ENCODE measurements at places on chromosomes 1 and 21.

DNA sequence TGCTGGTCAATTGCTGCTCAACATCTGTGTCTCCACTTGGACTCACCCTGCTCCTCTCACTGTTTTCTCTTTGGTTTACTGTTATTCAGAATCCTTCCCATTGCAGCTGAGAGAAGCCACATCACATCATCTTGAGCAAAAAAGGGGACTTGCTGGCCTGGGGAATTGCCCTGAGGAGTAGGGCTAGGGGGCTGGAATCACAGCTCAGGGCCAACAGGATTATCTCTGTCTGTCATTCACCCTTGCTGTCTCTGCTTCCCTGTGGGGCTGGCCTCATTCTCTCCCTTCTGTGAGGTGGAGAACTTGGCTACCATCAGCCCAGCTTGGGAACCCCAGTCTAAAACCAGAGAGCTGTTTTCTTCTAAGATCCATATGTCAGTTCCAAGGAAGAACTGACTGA lies 140.7 kb upstream of the WNT4 start:
- DNase-seq = no peak

DNA sequence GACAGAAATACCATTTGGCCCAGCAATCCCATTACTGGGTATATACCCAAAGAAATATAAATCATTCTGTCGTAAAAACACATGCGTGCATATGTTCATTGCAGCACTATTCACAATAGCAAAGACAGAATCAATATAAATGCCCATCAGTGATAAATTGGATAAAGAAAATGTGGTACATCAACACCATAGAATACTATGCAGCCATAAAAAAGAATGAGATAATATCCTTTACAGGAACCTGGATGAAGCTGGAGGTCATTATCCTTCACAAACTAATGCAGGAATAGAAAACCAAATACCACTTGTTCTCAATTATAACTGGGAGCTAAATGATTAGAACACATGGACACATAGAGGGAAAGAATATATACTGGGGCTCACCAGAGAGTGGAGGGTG lies 109.6 kb upstream of the SLC35F3 start:
- DNase-seq = no peak

DNA sequence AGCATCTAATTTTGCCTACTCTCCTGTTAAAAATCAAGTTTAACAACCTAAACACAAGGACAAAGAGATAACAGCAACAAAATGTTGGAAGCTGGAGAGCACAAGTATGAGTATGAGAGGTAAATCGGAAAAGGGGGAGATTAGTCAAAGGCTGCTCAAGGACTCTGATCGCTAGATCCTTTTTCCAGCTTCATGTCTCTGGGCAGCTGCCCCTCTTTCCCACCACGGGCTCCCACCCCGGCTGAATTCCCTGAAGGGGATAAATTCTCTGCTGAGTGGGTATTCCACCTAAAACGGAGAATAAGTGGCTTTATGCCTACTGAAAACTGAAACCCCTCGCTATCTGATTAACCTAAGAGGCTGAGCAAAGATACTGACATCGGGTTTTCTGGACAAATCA lies 696 bp upstream of the CTBS start:
- no peak for DNase-seq

DNA sequence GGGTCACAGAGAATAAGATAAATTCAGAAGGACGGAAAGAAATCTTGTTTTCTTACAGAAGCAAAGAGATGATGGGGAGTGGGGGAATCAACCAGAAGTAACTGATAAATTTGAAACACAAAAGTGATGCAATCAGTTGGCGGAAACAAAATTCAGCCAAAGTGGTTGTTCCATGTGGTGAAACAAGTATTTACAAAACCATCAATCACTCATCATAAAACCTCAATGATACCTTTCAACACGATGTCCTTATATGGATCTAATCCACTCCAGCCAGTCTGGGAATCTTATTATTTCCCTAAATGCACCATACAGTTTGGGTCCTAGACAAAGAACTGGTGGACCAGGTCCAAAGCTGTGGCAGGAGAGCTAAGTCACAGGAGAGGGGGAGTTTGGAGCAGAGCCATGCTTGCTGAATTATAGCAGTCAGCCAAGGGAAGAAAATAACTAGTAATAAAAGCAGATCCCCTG lies 303.8 kb upstream of the LRRC7 start:
- no peak for DNase-seq

DNA sequence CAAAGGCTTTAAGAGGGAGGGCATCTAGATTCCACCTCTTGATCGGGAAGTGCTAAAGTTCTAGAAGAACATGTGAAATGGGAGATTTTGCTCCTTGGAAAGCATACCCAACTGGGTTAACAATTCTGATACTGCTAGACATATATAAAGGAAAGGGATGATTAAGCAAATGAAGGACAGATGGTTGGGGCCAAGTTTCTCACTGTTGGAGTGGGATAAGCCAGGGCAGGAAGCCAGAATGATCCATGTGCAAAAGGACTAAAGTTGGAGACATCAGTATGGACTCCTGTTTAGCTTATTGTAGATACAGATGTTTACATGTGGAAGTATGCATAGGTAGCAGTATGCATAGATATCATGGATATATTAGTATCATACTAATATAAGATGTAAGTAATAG lies 16.8 kb downstream of the PLA2G5 start:
- DNase-seq = no peak

DNA sequence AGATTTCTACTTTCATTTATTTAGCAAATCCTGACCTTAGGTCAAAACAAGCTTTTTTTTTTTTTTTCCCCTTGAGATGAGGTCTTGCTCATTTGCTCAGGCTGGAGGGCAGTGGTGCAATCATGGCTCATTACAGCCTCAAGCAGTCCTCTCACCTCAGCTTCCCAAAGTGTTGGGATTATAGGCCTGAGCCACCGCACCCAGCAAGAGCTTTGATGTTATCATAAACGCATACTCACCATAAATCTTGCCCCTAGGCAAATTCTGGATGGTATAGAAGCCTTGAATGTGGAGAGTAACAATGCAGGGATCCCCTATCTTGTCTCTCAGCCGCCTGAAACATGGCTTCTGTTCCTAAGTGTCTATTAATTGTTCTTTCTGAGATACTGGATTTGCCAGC lies 24.8 kb upstream of the CLDN8 start:
- DNase-seq = no peak

GRCh38 chr1:228348708-228349467 lies 57.7 kb downstream of the TRIM11 start:
- DNase-seq = no peak

- DNase-seq = no peak
Measured at GRCh38 chr1:1353389-1354151, 4.4 kb upstream of the DVL1 start.

GRCh38 chr21:42650441-42651421 lies 2.7 kb upstream of the PDE9A start:
- no peak for DNase-seq

DNA sequence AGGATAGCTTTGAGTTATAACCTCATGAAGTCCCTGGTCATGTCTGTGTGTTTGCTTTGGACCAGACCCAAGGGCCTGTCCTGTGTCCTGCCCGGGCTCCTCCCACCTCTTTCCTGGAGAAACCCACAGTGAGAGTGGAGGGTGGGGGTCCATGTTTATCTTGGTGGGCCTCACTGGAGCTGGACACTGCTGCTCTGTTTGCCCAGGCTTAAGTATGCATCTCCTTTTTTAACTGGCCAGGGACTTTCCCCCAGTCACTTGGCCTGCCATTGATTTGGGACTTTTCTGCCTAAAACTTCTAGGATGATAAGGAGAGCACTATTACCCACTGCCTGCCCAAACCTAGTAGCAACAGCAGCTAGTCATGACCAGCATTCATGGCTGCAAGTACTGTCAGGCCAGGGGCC lies 49.8 kb downstream of the DDR2 start:
- DNase-seq = no peak

GRCh38 chr1:2322065-2322571 lies 69.2 kb downstream of the MORN1 start:
- no peak for DNase-seq

GRCh38 chr1:99850459-99851291 lies 514 bp downstream of the AGL start:
- peak; percentile 7 for DNase-seq

DNA sequence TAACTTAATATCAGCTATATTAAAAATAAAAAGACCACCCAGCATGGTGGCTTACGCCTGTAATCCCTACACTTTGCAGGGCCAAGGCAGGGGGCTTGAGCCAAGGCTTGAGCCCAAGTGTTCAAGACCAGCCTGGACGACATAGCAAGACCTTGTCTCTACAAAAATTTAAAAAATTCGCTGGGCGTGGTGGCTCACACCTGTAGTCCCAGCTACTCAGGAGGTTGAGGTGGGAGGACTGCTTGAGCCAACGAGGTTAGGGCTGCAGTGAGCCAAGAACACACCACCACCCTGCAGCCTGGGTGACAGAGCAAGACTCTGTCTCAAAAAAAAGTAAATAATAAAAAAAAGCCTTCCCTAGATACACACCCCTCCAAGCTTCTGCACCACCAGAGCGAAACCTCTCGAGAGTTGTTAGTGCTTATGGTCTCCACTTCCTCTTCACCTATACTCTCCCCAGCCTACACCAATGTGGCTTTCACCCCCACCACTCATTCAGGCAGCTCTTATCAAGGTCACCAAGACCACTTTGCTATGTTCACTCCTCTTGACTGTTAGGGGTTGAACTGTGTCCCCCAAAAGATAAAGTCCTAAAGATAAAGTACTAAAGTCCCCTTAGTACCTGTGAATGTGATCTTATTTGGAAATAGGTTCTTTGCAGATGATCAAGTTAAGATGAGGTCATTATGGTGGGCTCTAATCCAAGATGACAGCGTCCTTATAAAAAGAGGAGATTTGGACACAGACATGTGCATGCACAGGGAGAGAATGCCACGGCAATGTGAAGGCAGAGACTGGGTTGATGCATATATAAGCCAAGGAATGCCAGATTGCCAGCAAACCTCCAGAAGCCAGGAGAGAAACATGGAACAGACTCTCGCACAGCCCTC lies 6.8 kb upstream of the PPP1R15B start:
- DNase-seq = no peak

Data from putamen (tissue), 1 donor.